M059J (cell line): ENCODE measurements at places on chromosomes 3 and 15.

- no peak for DNase-seq
Observed at GRCh38 chr3:18474202-18474601, 49.1 kb upstream of the SATB1 start.

- DNase-seq: no peak
Observed at GRCh38 chr3:19652336-19652735, 281.7 kb downstream of the EFHB start.

- DNase-seq: no peak
Observed at GRCh38 chr3:71401695-71402231, 181.8 kb downstream of the FOXP1 start.

GRCh38 chr3:10716964-10717363, 99.1 kb upstream of the SLC6A11 start:
- no peak for DNase-seq

- DNase-seq: no peak
Observed at GRCh38 chr3:141241616-141242376, 10.2 kb downstream of the PXYLP1 start.

GRCh38 chr3:37576996-37577395, 284.7 kb upstream of the CTDSPL start:
- DNase-seq: no peak

DNA sequence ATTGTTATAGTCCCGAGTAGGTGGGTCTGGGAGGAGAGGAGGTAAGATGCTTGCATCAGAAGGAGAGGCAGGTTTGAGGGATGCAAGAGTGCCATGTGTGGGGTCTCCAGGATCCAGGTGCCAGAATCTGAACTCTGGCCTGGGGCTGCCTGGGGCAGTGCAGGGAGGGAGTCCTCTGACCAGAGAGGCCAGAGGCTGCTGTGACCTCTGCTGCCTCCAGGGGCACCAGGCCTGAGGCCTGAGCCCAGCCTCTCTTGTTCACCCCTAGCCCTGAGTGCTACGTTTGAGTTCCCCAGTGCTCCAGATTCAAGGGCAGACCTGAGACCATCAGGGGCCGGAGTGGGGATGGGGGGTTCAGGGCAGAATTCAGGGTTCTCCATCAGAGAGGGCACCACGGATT, 7.4 kb downstream of the SLC38A3 start:
- DNase-seq: no peak

DNA sequence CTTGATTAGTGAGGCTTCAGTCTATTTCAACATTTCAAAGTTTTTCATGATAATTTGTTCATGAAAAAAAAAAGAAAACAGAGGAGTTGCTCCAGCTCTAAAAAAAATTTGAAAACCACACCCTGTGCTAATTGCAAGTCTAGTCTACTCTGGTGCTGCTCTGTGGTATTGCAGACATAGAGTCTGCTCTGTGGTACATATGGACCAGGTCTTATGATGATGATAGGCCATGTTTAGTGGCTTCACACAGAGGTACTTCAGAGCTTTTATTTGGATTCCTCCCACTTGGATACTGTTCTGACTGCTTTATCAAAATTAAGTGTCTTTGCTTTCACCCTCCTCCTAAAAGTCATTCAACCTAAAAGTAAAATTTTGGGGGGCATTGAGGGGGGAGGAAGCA, 160.8 kb downstream of the ALCAM start:
- peak; percentile 39 for DNase-seq

DNA sequence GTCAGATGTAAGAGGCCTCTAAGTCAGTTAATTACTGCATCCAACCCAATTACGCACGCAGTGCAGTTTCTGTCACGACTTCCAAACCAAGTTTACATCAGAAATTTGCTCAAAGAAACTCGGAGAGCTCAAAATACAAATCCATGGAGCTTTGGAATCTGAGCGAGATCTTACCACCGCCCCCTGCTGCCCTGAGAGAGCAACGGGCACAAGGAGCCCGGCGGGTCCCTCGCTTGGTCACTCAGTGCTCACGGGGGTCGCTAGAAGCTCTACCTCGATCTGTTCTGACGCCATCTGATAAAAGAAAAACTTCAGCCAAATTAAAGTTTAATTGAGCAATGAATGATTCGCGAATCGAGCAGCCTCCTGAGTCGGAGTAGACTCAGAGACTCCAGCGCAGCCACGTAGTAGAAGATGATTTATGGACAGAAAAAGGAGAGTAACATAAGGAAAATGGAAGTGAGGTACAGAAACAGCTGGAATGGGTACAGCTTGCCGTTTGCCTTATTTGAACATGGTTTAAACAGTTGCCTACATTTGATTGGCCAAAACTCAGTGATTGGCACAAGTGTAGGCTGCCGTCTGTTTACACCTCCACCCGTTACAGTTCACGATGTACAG, 232.7 kb upstream of the ATP10A start:
- DNase-seq: no peak

GRCh38 chr3:154384479-154384878, 45.5 kb downstream of the GPR149 start:
- no peak for DNase-seq

GRCh38 chr3:113174801-113175485, 36.4 kb upstream of the BOC start:
- DNase-seq: peak; percentile 32

DNA sequence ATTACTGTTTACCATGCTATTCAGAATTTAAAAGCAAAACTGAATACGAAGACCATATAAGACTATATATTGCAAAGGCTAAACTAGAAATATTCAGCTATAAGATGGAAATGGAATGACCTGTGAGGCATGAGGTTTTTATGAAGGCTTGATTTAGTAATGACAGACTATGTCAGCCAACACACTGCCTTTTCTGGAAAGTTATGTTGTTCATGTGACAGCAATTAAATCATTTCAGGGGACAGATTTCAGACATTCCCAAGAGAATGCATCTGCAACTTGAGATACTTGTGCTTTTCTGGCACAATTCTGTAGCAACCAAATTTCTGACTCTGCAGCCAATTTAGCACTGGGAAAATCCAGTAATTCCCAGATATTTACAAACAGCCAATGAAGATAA, 8.6 kb upstream of the GATM start:
- no peak for DNase-seq

DNA sequence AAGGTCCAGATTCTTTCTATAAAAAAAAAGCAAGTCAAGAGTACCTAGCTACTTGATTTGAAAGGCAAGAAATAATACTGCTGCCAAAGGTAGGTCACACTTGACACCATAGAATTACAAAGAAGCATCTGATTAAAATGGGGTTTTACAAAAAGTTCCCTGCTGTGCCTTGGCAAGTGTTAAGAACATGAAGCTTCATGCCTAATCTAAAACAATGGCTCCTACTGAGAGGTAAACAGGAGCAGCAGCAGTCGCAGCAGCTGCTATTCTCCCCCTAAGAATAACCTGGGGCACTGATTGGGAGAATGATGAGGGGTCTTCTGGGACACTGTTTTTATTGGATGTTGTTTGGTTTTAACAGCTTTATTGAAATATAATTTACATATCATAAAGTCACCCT, 14.1 kb downstream of the UBP1 start:
- no peak for DNase-seq

DNA sequence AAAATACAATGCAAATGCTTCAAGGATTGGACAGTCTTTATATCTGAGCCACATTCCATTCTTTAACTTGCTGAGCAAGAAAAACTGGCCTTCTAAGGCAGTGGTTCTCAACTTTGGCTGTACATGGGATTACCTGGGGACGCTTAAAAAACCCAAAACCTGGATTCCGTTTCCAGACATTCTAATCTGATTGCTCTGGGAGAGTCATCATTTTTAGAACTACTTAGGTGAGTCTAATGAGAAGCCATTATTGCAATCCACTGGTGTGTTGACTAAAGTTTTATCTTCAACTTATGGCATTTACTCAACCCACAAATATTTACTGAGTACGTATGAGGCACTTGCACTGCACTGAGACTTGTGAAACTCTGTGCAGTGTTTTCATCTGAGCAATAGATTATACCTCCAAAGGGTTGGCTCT, 195.7 kb upstream of the ATP11B start:
- peak; percentile 56 for DNase-seq

- DNase-seq: no peak
Observed at GRCh38 chr15:90018216-90018831, 17.2 kb downstream of the ZNF710 start.

DNA sequence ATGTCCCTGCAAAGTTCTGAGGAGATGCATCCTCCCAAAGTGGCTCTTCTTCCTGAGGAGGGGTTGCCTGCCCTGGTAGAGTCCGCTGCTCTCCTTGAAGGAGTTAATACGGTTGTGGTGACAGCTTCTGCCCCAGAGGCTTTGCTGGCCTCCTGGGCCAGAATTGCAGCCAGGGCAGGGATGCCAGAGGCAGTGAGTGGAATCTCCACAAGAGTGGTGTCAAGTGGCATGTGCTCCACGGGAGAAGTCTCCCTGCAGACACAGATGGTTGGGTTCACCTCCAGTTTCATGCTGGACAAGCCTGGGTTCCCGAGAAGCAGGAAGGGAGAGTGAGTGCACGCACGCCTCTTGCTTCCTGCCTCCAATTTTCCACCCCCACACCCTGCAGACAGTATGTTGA, 105.5 kb downstream of the SLC25A26 start:
- no peak for DNase-seq

DNA sequence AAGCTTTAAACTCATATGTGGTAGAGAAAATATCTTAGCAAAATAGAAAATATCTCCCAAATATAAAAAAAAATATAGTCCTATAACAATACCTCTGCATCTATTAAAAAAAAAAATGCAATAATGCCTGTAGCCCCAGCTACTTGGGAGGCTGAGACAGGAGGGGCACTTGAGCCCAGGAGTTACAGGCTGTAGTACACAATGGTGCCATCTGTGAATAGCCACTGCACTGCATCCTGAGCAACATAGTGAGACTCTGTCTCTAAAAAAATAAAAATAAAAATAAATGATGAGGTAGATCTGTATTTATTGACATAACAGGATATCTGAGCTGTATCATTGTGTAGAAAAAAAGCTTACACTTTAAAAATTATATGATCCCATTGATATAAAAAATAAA, 70.4 kb downstream of the PFN2 start:
- no peak for DNase-seq

- no peak for DNase-seq
Observed at GRCh38 chr15:69015591-69015990, 1.1 kb downstream of the NOX5 start.

- no peak for DNase-seq
Observed at GRCh38 chr3:101466465-101467309, 46.3 kb downstream of the SENP7 start.

DNA sequence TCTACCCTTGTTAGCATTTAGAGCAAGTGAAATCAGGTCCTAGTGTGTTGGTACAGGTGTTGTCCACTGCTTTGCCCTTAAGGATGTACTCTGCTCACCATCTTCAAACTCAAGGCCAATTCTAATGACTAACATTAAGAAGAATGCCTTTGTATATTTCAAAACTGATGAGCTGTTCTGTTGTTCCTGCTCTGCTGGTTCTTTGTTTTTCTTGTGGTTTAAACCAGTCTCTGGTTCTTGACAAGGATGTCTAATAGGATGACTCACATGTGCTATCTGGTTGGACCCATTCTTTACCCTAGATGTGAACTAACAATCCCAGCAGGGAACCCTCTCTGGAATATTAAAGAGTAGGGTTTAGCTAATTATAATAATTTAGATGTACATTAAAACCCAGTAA, 17.3 kb downstream of the ABHD5 start:
- DNase-seq: peak; percentile 88

DNA sequence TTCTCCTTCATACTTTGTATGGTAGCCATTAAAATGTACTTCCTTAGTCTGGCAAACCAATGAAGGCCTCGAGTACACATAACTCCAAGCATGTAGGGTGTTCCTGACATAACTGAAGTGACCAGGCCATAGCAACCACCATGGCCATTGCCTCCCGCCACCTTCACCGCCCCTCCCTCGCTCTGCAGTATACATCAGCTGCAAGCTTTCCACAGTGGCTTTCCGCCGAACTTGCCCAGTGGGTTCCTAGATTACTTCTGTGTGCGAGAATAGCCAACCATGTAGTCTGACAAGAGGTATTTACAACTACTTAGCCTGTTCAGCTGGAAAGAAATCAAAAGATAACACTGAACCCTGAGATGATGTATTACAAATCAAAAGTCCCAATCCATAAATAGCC, 3.4 kb upstream of the CTNNB1 start:
- DNase-seq: no peak

DNA sequence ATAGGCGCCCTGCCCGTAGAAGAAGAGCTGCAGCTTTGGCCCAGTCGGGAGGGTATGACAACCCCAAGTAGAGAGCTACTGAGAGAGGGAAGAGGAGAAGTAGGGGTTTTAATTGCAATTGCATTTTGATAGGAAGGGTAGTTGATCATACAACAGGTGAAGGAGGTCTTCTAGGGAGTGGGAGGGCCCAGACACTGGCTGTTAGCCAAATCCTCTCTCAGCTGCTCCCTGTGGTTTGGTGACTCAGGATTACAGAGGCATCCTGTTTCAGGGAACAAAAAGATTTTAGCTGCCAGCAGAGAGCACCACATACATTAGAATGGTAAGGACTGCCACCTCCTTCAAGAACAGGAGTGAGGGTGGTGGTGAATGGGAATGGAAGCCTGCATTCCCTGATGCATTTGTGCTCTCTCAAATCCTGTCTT, 408.9 kb upstream of the THBS1 start:
- DNase-seq: peak; percentile 99

DNA sequence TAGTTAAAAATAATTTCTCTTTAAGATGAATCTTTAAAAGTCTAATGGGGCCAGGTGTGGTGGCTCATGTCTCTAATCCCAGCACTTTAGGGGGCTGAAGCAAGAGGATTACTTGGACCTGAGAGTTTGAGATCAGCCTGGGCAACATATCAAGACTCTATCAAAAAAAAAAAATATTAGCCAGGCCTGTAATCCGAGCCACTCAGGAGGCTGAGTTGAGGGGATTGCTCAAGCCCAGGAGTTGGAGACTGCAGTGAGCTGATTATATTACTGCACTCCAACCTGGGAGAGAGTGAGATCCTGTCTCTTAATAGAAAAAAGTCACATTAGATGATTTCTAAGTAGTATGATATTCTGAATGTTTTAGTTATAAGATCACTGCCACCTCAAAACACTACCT, 322.0 kb upstream of the MANF start:
- DNase-seq: no peak

DNA sequence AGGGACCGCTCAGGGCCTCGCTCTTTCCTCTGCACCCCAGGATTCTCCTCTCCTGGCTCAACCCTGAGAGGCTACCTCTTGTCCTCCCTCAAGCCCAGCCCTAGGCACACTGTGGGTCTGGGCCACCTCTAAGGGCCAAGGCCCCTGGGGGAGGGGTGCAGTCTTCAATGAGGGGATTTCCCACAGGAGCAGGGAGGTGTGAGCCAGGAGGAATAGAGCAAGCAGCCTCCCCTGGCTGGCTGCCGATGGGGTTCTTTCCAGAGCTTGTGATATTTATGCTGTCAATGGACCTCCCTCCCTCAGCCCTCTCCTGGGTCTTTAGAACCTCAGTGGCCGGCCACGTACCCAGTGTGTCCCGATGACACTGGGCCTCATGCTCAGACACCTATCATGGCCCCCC, 99.5 kb upstream of the RPL32 start:
- DNase-seq: no peak

GRCh38 chr3:100455841-100456550, 36.4 kb upstream of the TMEM45A start:
- DNase-seq: no peak
